ENCODE measurements at places on chromosomes 1 and 21.

GRCh38 chr1:229440851-229441537 is 7.1 kb upstream of the ACTA1 start:
- no peak for DNase-seq

- no peak for DNase-seq
Measured at GRCh38 chr1:21341022-21341421, 50.8 kb upstream of the ECE1 start.

- DNase-seq: no peak
Measured at GRCh38 chr1:154453574-154454352, 48.3 kb upstream of the TDRD10 start.

DNA sequence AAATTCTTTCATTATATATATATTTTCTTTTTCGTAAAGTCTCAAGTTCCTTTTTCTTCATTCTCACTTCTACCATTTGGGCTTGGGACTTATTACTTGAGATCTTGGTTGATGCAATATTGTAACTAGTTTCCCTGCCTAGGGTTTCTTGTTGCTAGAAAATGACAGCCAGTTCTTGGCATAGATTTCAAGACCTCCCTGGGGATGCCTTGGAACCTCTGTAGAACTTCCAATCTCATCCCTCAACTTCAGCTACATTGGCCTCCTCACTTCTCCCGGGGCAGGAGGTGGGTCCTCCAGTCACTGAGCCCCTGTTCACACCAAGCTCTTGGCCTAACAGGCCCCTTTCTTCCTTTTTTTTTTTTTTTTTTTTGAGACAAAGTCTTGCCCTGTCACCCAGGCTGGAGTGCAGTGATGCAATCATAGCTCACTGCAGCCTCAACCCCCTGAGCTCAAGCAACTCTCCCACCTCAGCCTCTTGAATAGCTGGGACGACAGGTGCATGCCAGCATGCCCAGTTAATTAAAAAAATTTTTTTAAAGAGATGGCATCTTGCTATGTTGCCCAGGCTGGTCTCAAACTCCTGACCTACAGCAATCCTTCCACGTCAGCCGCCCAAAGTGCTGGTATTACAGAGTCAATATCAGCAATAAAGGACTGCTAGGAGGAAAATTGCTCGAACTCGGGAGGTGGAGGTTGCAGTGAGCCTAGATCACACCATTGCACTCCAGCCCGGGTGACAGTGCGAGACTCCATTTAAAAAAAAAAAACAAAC is 33.1 kb downstream of the MAP3K7CL start:
- DNase-seq: no peak

DNA sequence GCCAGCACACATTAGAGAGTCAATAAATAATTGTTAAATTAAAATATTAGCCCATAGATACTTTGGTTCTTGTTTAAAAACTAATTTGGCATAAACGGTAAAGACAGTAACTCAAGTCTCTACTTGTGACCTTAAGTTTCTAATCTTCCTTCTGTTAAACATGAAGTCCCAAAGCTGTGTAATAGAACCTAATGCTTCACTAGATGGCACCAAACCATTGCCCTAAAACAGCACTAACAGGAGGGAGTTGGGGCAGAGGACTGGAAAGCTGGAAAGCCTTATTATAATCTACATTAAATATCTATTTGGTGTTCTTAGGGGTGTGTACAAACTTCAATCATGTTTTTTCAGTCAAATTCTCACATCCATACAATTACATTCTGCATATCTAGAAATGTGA is 176.7 kb downstream of the OLFM3 start:
- DNase-seq: no peak

GRCh38 chr21:17903029-17903806 is 84.1 kb upstream of the C21orf91 start:
- no peak for DNase-seq

DNA sequence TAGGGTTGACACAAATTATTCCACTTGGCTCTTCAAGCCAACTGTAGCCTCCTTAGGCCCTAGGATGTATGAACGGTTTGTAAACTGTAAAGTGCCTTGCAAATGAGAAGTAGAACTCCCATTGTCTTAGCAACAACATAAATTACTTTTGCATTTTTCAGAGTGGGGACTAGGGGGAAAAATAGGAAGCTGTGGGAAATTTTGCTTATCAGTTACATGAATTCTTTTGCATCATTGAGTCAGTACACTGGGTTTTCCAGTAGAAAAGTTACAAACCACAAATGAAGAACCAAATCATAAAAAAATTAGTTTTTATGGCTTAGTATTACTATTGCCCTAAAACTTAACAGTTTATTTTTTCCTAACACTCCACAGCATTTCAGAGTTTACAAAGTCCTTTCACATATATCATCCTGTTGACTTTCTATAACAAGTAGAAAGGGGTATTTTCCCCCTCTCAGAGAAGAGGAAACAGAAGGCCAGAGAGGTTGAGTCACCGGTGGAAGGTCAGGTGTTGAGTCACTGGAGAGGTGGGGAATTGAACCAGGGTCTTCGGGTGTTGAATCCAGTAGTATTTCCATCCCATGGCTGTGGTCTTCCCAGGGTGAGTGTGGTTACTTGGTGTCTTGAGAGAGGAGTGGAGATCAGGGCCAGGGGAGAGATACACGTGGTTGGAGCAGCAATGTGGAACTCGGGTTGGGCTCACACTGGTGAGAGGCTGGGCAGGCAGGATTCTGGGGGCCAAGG is 71.9 kb upstream of the USP24 start:
- DNase-seq: no peak

- no peak for DNase-seq
Measured at GRCh38 chr1:116908820-116909511, 750 bp upstream of the PTGFRN start.

DNA sequence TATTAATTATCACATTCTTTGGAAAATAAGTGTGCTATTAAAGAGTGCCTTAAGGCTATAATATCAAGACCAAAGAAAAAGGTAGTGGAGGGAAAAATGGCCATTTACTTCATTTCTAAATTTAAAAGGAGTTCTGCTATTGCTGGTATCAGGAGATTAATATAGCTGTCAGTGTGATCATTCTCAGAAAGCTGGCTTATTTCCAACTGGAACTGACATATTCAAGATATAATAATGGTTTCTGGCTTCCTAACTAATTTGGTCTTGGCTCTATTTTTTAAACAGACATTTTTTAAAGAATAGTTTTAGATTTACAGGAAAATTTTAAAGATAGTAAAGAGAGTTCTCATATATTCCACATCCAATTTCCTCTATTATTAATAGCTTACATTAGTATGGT is 42.0 kb downstream of the ZC3H11B start:
- DNase-seq: no peak

DNA sequence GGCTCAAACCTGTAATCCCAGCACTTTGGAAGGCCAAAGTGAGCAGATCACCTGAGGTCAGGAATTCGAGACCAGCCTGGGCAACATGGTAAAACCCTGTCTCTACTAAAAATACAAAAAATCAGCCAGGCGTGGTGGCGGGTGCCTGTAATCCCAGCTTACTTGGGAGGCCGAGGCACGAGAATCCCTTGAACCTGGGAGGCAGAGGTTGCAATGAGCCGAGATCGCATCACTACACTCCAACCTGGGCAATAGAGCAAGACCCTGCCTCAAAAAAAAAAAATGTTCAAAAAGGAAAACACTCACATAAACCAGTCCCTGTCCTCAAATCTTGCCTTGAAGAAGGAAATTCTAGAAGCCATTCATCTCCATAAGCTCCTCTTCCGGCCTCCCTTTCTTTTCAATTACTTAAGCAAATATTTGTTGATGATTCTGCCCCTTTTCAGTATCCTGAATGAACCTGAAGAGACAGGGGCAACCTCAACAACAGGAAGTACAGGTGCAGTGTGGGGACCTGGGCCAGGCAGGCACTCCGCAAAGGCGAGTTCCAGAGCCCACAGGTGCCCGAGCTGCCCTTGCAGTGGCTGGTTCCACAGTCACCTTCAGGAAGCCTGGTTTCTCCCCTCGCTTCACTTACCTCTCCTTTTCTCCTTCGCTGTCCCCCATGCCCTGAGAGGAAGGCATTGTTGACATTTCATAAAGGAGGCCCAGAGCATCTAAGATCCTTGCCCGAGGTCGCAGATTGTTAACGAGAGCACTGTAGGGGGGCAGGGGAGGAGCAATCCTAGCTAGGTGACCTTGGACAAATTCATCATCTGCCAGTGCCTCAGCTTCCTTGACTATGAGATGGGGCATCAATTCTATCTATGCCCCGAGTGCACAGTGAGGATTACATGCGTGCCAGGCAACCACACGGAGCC is 8.9 kb upstream of the LEFTY1 start:
- no peak for DNase-seq

- no peak for DNase-seq
Measured at GRCh38 chr1:22380024-22380785, 71.4 kb upstream of the ZBTB40 start.

GRCh38 chr1:91124989-91125417 is 103.2 kb upstream of the ZNF644 start:
- no peak for DNase-seq

DNA sequence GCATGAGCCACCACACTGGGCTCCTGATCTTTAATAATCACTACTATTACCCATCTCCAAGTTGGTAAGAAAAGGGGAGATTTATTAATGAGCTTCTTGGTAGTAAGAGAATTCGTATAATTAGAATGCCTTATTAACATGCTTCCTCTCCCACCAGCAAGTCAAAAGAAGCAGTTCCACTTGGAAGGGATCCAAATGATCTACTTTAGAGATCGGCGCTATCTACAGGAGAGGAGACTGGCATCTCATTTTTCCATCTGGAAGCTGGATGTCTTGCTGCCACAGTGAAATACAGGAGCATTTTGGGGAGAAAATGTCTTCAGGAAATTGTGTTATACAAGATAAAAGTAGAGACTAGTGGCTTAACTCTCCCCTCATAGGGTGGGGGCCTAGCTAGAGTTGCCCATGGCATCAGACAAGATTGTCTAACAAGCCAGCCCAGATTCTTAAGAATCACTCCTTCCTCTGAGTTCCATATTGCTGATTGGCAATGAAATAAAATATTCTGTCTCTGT is 33.6 kb upstream of the CAMSAP2 start:
- no peak for DNase-seq

DNA sequence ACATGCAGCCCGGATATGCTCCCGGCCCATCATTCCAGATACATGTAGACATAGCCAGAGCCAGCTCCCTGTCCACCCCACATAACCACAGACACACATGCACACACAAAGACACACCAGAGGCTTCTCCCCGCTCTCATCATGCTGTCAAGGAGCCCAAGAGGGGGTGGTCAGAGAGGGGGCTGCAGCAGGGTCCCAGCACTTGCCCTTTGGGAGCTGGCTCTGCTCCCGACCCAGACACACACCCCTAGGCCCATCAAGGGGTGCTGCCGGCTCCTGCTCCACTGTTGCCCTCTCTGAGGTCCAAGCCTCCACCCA is 2.6 kb downstream of the PTAFR start:
- no peak for DNase-seq

GRCh38 chr1:220430059-220430458 is 97.9 kb upstream of the MARK1 start:
- DNase-seq: no peak

- DNase-seq: no peak
Measured at GRCh38 chr1:5370311-5370710, 621.9 kb downstream of the NPHP4 start.
